HAP-1 (cell line): ENCODE measurements at places on chromosomes 2 and 18.
A peak's percentile ranks its signal among the peaks of the same experiment; 100 is the strongest.

GRCh38 chr2:9091811-9092210 lies 88.3 kb upstream of the MBOAT2 start:
- DNase-seq: no peak

GRCh38 chr2:78540255-78540654 lies 485.2 kb upstream of the REG3G start:
- no peak for DNase-seq

- DNase-seq: no peak
Measured at GRCh38 chr2:64367444-64368232, 86.3 kb upstream of the LGALSL start.

GRCh38 chr2:38596229-38596628 lies 6.5 kb downstream of the HNRNPLL start:
- DNase-seq: no peak

- DNase-seq: no peak
Measured at GRCh38 chr2:202337151-202337550, 39.0 kb upstream of the BMPR2 start.

- no peak for DNase-seq
Measured at GRCh38 chr18:69208545-69208944, 192.1 kb upstream of the DOK6 start.

- no peak for DNase-seq
Measured at GRCh38 chr2:241891315-241891987, 21.9 kb downstream of the RTP5 start.

GRCh38 chr2:68653538-68653982 lies 10.2 kb downstream of the PROKR1 start:
- DNase-seq: no peak

DNA sequence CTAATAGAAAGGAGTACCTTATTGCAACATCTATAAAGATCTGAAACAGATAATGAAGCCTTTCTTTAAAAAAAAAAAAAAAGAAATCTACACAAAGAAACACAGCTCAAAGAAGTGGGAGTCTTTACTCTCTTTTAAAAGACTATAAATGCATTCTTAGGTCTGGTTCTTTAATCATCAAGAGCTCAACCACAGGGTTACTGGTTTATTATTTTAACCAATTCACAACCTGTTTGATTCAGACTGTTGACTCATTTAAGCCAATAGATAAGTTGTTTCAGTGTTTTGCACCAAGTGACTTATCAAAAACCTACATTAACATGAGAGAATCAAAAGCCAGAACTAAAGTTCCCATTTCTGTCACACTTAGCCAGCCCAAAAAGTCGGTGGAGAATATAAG lies 93.1 kb downstream of the TCF4 start:
- DNase-seq: peak; percentile 84

- no peak for DNase-seq
Measured at GRCh38 chr2:178455947-178456346, 4.8 kb downstream of the PJVK start.
